ENCODE measurements at places on chromosomes 4 and X.
A peak's percentile ranks its signal among the peaks of the same experiment; 100 is the strongest.

DNA sequence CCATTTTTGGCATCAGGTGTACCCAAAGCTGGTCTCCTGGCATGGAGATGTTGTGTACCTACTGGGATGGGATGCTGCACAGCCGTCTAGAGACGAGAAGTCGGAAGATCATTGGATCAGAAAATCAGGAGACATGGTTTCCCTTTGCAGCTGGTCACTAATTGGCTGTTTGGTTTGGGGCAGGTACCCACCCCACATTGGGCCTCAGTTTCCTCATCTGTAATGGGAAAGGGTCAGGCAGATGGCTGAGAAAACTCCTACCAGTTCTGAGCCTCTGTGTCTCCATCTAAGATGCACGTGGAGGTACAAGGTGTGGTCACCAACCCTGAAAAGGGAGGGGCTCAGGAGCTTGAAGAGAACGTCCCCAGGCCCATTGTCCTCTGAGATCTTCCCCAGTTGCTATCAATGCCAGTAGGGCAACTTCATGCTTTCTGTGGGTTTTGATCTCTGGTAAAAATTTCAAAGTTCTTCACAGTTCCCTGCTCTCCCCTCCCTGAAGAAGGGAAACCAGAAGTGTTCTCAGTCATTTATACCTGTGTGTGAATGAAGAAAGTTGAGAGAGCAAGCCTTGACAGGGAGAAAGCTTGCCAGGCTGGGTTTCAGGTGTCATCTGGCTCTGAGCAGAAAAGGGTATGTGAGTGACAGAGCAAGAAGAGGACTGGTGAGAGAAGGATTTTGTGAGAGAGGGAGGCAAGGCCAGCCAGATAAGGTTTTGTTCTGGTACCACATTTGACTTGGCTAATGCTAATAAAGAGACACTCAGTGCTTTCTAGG is 15.1 kb downstream of the TSC22D3 start:
- DNase-seq = no peak

- DNase-seq = no peak
These were observed 250.5 kb downstream of the STPG2 start for GRCh38 chr4:97892592-97893266.

DNA sequence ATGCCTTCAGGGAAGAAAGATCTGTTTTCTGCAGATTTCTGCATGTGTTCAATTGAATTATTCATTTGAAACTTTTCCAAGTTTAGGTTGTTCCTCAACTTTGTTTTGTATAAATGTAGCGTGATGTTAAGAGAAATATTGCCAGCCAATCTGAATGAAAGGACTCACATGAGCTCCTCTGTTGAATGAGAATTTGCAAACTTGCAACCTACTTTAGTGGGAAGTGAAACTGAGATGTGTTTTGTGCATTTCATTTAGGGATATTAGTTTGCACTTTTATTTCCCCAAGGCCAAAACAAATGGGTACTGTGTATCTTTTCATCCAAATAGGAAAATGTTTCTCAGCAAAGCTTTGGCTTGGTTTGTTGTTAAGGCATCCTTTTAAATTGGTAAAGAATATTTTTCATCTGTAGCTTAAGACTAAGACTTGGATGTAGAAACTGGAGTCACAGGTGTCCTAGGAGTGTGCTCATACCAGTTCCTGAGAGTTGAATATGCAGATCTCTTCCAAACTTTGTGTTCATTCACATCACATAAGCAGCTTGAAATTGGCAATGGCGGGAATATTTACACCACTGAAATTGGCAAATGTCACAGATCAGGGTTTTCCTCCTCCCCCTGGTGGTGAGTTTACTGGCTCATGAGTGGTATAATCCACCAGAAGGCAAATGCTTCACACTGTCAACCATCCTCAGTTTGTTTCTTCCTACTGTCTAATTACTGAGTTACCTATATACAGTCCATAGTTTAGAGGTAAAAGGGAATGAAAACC is 193.6 kb upstream of the BANK1 start:
- DNase-seq = no peak

- peak; percentile 82 for DNase-seq
These were observed 59.4 kb downstream of the POLR2B start for GRCh38 chr4:57037982-57038604.

GRCh38 chr4:86853209-86853608 is 4.0 kb upstream of the SLC10A6 start:
- DNase-seq = no peak

- DNase-seq = no peak
These were observed 17.2 kb upstream of the PDHA1 start for GRCh38 chrX:19326567-19326966.

DNA sequence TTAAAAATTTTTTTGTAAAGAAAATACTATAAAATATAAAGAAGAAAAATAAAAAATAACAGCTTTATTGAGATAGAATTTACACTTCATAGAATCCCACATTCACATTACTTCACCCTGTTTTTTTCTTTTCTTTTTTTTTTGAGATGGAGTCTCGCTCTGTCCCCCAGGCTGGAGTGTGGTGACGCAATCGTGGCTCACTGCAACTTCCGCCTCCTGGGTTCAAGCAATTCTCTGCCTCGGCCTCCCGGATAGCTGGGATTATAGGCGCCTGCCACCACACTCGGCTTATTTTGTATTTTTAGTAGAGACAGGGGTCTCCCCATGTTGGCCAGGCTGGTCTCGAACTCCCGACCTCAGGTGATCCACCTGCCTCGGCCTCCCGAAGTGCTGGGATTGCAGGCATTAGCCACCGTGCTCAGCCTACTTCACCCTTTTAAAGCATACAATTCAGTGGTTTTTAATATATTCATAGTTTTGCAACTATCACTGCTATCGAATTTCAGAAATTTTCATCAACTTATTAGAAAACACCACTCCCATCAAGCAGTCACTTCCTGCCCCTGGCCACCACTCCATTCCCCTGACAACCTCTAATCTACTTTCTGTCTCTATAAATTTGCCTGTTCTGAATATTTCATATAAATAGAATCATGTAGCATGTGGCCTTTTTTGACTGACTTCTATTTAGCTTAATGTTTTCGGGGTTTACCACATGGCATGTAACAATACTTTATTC is 48.7 kb downstream of the TMEM131L start:
- DNase-seq = no peak

DNA sequence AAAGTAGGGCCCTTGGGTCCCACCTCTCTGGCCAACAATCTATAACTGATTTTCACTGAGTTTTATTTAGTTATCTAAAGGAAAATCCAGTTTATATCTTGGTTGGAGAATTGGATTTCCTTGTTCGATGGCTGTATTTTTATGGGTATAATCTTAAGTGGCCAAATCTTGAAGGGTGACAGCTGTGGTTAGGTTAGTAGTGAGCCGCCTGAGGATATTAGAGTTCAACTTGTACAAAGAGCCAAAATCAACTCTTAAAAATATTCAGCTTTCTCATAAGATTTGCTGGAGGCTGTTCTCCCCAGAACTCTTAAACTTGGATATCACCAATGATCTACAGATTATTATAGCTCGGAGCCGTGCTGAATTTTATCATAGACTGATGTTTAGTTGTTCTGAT is 54.6 kb upstream of the UNC5C start:
- no peak for DNase-seq

DNA sequence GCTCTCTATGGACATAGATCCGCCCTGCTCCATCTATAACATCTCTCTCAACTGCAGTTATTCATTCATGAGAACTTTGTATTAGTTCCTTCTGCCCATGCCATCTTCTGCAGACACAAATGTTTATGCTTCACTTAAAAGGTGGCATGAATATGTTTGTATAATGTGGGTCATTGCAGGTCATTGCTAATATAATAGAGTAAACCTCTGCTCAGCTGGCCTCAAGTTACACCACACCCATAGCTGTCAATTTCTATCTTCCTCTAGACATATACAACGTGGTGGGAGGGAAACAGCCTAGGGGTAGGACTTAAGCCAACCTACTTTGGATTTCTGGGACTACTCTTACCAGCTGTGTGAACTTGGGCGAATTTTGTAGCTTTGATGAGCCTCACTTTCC is 129.8 kb downstream of the ATXN3L start:
- DNase-seq = no peak

- DNase-seq = peak; percentile 77
These were observed 1.2 kb downstream of the SLC39A8 start for GRCh38 chr4:102343964-102344519.

DNA sequence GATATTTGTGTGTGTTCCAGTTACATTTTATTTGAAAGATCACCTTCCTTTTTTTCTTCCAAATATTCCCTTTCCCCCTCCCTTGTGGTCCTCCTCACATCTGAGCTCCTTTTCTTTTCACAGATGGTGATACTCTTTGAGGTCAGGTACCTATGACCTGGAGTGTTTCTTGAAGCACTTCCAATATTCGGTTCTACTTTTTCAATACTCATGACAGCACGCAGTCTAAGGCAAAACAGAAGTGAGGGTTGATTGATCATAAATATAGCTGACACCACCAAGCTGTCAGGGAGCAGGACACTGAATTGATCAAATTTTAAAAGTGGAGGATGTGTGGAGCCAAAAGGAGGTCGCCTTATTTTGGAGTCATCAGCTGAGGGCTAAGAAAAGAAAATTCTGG is 334.4 kb upstream of the MAGEB2 start:
- DNase-seq = no peak

DNA sequence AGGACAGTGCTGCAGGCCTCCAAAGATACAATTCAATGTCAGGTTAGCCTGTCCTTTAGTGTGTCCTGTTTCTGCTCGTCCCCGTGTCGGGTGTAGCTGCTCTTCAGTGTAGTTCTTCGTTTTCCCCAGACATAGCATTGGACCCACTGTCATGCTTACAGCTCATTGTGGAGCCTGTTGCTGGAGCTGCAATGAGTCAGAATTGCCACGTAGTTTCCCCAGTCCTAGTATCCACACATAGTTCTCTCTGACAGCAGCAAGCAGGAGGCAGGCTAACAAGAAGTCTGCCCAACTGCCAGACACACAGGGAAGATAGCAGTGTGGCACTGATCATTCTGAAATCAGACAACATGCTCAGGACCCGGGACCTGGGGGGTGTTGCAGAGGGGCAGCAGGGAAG is 49.2 kb downstream of the MOSPD2 start:
- no peak for DNase-seq

GRCh38 chrX:102345916-102346315 is 93.9 kb downstream of the NXF2B start:
- peak; percentile 75 for DNase-seq

- no peak for DNase-seq
These were observed 77.6 kb downstream of the MXRA5 start for GRCh38 chrX:3268829-3269228.

- DNase-seq = no peak
These were observed 57.8 kb downstream of the HEPH start for GRCh38 chrX:66221856-66222255.

- no peak for DNase-seq
These were observed 5.0 kb upstream of the RNF175 start for GRCh38 chr4:153764601-153765368.

GRCh38 chrX:5220421-5220820 is 1008.2 kb downstream of the NLGN4X start:
- DNase-seq = no peak

DNA sequence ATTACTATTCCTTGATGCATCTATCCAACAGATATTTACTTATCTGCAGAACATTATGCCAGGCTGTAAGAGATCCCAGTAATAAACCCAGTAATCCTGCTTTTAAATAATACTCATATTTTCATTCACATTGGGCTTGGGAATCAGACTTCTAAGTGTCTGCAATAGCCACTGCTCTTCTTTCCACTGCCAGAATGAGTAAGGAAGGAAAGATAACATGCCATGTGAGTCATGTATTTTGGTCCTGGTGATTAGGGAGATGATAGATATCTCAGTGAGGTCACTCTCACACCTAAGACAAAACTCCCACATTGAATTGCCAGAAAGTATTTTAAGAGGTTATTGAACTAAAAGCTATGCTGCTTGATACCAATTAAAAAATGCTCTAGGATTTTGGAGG is 13.9 kb upstream of the HEPH start:
- DNase-seq = no peak

DNA sequence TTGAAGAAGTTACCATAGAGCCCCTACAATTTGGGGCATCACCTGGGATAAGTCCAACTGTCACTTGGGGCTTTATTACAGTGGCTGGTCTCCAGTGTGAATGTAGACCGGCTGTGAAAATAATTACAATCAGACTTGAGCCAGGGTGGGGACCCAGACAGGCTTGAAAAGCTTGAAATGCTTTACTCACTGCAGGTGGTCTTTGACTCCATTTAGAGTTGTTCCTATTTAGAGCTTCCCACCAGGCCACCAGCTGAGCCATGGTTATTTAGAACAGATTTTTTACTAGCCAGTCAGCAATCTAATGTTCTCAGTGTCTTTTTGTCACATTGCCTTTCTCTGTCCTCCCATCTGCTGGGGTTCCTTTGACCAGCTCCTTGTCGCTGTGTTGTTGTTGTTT is 5.7 kb downstream of the ARHGAP10 start:
- DNase-seq = no peak

GRCh38 chr4:154049457-154050181 is 260.7 kb upstream of the SFRP2 start:
- no peak for DNase-seq

GRCh38 chr4:27006646-27007045 is 146.0 kb downstream of the STIM2 start:
- no peak for DNase-seq

- no peak for DNase-seq
These were observed 6.4 kb upstream of the SLAIN2 start for GRCh38 chr4:48334900-48335384.

GRCh38 chrX:45261005-45261404 is 60.3 kb upstream of the DIPK2B start:
- no peak for DNase-seq

- DNase-seq = no peak
These were observed 91.3 kb downstream of the MOSPD2 start for GRCh38 chrX:14964500-14964899.

DNA sequence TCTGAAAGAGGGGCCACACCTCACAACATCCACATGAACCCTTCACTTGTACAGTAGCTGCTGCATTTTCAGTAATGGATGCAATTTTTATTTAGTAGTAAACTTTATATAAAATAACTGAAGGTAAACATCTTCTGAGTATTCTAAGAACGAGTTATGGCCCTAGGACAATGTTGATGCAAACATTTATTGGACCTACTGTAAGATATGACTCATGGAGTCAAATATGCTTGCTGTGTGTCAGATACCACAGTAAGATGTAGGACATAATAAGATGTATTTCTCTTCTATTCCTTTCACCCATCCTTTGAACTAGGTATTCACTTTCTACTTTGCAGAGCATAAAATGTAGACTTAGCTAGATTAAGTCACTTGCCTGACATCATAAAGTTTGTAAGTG is 87.6 kb downstream of the TEX13C start:
- no peak for DNase-seq

GRCh38 chrX:108396188-108396891 is 41.9 kb downstream of the COL4A6 start:
- DNase-seq = no peak

GRCh38 chr4:104941661-104942062 is 205.0 kb upstream of the TET2 start:
- no peak for DNase-seq

- no peak for DNase-seq
These were observed 678.8 kb upstream of the NR3C2 start for GRCh38 chr4:149121023-149121404.

DNA sequence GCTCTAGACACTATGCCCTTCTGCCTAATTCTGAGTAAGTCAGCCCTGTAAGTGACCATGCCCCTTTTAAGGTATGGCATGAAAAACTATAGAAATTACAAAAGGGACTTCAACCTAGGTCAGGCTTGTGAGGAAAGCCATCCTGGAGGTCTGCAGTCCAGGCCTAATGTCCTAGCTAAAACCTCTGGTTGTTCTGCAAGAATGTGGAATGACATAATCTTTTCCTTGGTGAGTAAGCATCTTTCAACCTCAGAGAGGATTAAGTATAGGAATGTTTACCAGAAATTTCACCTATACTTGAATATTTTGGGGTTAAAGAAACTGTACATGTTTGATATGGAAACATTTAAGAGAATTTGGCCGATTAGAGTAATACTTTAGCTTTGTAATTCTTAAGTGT is 23.8 kb upstream of the HPSE start:
- no peak for DNase-seq

Measured in sigmoid colon (tissue), 7 donors.